ENCODE measurements at places on chromosomes 16 and 17.

DNA sequence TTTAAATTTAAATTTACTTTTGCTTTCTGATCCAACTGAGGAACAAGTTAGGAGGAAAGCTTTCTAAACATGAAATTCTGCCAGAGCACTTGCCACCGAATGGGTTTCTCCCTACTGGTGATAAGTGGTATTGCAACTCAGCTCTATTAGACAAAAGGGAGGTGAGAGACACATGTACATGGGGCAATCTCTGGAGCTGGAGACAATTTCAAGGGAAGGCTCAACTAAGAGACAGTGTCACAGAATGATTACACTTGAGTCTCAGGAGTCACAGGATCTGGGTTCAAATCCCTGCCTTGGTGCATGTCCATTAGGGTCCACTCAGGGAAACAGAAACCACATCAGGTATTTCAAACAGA is 37.4 kb downstream of the SOCS1 start:
- no peak for DNase-seq

DNA sequence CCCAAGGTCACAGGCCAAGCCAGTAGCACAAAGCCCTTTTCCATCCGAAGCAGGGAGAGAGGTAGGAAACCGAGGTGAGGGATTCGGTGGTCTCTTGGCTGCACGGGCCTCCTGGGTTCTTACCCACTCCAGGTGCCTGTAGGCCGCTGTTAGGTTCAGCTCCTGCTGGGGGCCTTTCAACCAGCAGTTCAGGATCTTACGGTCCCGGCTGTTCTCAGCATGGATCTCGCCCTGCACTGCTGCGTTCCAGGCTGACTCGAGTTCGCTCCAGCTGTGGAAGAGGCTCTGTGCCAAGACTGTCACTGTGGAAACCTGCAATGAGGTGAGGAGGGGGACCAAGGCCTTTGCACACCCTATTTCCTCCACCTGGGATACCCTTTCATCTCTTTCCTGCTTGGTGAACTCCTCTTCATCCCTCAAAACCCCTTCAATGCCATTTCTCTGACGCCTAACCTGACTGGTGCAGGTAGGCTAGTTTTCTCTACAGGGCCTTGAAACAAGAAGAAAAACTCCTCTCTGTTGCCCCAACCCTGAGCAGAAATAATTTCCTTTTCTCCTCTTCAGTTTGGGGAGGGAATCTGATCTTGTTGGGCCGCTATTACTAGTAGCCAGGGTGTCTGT is 103.6 kb downstream of the RMI2 start:
- no peak for DNase-seq

GRCh38 chr17:29177871-29178749 is 2.1 kb downstream of the MYO18A start:
- DNase-seq = peak; percentile 8

GRCh38 chr17:72173499-72174116 is 52.8 kb downstream of the SOX9 start:
- DNase-seq = no peak

DNA sequence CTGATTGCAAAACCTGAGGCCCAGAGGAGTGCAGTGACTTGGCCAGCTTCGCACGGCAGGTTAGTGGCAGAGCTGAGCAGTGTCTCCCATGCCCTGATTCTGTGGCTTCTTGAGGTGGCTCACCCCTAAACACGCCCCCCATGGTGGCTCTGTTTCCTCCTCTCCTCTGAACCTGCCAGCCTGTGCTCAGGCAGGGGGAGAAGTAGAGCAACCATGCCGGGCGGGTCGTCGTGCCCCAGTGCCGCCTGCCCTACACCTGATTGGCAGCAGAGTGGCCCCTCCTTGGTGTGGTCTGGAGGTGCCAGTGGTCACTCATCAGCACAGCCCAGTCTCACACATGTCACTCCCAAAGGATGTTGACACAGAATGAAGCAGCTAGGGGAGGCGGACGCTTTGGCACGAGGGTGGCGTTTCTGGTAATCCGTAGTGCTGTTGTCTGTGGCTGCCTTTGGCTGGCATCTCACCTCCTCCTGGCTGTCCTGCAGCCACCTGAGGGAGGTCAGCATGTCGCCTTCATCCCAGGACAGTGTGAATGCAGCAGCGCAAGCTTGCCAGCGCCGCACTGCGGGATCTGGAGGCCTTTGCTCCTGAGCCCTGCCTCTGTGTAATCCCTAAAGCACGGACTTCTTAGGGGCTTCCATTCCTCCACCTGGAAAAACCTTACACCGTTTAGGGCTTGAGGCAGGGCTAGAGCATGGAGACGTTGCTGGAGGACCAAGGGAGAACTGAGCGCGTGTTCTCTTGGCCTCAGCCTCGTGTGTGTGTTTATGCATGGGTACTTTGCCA is 294.7 kb downstream of the SEC14L1 start:
- DNase-seq = no peak

DNA sequence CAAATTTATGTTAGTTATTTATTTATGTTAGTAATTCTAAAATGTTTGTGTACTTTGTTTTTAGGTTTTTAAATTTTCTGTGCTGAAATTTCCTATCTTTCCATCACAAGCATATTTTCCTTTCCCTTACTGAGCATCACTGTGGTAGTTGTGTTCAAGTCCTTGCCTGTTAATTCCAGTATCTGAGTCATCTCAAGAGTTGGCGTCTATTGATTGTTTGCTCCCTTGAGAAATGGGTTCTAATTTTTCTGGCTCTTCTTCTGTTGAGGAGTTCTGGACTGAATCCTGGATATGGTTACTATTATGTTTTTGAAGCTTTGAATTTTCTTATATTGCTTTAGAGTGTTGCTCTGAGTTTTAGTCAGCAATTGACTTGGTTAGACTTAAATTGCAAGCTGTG is 56.3 kb downstream of the GAN start:
- DNase-seq = no peak

GRCh38 chr16:70380248-70380918 is 33.7 kb downstream of the DDX19A start:
- DNase-seq = no peak

GRCh38 chr17:34579979-34580684 is 750 bp downstream of the TMEM132E start:
- no peak for DNase-seq

DNA sequence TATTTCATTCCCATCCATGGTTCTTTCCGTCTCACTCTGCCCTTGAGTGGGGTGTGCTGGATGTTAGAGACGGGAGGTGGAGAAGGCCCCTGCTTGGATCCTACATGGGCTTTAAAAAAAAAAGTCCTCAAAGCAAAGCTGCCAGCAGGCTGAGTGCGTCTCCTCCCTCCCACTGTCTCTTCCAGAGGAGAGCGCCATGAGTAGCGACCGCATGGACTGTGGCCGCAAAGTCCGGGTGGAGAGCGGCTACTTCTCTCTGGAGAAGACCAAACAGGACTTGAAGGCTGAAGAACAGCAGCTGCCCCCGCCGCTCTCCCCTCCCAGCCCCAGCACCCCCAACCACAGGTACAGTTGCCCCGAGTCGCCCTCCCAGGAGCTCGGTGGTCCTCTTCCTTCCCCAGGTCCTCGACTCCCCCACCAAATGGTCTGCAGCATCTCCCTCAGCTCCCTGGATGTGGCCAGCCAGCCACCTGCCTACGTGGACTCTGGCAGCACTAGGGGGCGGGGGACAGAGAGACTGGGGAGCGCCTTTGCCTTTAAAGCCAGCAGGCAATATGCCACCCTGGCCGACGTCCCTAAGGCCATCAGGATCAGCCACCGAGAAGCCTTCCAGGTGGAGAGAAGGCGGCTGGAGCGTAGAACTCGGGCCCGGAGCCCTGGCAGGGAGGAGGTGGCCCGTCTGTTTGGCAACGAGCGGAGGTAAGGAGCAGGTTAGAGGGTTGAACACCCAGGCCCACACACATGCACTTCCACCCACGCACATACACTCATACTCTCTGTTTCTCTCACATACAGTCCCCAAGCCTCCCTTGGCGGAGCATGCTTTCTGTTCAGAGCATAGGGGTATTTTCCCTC is 68.2 kb downstream of the PLD6 start:
- no peak for DNase-seq

DNA sequence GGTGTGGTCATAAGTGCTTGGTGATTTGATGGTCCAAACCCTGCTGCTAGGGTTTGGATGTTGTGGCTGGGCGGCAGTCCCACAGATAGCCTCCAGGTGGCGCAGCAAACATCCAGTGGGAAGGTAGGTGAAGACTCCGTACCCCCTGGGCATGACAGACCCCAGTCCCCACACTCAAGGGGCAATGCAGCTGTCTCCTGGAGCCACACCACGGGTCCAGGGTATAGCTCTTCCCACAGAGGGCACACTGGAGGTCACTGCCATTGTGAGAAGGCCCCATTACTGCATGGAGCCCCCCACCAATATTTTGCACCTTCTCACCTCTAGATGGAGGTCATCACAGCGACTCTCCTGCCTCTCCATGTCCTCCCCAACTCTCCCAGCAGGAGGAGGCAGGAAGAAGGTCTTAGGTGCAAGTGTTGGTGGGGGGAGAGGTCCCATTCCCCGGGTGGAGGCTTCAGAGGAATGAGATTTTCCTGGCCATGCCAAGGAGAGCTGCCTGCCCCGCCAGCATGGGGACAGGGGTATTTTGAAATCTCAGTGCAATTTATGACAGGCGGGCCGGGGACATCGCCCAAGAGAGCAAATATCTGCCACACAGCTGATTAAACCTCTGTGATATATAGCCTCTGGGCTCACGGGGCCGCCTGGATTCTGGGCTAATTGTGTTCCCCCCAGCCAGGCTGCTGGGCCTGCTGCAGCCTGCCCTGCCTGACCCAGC is 17.1 kb upstream of the C17orf113 start:
- DNase-seq = peak; percentile 61

DNA sequence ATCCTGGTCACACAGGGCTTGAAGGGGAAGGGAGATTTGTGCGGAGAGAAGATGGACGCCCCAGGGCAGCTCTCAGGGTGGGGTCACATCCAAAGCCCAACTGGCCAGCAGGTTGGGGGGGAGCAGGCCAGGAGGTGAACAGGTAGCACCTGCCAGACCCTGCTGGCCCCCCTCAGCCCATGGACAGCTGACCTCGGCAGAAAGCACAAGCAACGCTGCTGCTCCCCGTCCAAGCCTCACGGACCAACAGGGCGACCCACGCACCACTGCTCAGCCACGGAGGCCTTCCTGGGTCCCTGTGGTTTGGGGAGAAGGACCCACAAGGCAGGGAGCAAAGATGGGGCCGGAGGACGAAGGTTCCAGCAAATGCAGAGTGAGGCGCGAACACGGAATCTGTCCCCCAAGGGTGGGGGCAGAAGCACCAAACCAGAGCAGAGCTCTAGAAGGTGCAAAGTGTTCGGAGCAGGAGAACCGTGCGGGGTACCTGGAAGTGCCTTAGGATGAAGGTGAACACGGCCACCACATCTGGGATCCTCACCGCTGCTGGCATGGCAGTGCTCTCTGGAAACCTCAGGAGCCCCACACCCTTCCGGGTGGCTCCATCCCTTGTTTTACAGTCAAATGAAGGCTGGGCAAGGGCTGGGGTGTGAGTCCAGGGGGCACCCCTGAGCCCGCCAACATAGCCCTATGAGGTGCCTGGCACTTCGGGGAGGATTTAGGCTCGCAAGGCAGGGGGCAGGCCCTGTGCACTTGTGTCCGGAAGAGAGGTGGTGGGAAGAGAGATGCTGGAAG is 17.9 kb downstream of the CEP295NL start:
- DNase-seq = no peak

Data from D721Med (cell line).